ENCODE measurements at places on chromosomes 4 and X.

DNA sequence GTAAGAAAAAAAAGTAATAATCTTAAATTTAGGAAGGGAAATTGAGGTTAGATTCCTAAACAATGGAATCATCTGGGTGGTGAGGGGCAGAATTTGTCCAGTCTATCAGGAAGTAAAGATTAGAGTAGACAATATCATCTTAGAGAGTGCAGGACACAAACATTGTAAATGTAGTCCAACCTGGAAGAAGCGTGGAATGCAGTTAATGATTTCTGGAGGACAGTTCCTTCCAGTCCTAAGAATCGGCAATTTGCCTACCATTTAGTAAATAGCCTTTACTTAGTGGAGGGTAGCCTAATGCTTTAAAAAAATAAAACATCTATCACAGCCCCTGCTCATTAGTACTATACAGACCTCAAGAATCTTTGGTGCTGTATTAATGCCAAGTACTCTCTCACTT, 147.5 kb upstream of the TTC29 start:
- DNase-seq = no peak

DNA sequence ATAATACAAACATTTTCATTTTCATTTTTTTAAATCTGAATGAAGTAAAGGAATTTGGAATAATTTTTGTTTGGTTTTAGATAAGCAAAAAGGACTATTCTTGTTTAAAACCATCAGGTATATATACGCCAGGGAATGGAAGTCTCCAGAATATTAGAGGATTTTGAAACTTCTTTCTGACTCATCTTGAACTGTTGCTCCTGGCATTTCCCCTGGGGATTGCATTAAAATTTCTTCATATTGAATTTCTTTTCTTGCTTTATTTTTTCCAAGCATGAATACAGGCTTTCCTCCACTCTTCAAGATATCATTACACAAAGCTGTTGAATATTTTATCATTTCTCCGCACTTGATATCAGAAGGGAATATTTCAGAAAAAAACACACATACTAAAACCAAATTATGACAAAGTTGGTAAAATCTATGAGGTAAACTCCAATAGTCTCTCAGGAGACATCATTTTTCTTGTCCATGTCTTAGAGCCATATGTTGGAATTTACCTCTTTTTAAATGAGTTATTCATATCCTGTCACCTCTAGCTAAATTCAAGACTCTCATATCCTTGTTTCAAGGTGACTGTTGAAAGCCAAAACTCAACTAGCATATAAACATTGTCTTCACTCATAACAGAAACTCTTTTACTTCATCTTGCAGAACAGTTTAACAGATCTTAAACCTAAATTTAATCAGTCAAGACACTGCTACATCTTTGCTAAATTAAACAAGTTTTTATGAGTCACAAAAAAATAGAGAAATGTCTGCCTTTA, 20.7 kb upstream of the CSN1S1 start:
- no peak for DNase-seq

GRCh38 chrX:42686706-42687105, 91.3 kb downstream of the PPP1R2C start:
- no peak for DNase-seq

- DNase-seq = no peak
These were observed 10.2 kb upstream of the KCNE5 start for GRCh38 chrX:109635146-109635545.

GRCh38 chrX:19579485-19579884, 64.2 kb upstream of the MAP3K15 start:
- no peak for DNase-seq

GRCh38 chr4:140042634-140043033, 111.3 kb downstream of the MAML3 start:
- DNase-seq = no peak

DNA sequence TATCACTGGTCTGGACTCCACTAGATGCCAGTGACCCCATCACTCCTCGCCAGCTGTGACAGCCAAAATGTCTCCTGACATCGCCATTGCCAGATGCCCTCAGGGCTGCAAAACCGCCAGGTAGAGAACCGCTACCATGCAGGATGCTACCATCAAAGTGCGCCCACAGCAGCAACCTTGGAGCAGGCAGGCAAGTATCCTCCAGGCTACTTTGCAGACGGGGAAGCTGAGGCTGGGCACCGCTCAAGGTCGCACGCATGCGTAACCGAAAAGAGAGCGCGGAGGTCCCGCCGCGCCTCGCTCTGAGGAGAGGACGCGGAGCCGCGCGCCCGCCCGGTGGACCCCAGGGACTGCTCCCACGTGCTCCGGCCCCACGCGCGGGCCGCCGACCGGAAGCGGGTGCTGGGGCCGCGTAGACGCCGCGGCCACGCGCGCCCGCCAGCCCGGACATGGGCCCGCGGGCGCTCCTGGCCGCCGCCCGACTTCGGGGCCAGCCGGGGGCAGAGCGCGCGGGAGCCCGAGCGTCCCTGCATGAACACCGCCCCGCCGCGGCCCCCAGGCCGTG, at the start of gene STS:
STS (plus strand) TSS at position 300 of the 565 bp plus-strand sequence. CDS start 105,488 bp downstream, outside the sequence.
- peak; percentile 37 for DNase-seq

- DNase-seq = no peak
These were observed 69.0 kb downstream of the STAG2 start for GRCh38 chrX:124030520-124030919.

DNA sequence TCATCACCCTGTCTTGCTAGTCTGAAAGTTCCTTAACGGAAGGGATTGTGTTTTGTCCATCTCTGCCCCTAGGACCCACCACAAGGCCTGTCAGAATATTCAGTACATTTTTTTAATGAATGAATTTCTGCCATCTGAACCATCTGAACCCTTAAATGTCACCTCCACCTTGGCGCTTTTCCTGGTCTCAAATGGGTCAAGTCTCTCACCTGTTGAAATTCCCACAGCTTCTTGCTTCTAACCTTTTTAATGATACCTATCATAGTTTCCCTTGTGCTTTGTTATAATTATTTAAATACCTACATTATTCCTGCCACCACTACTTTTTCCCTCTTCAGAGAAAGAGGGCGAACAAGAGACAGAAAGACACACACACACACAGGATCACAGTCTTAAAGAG, 48.0 kb downstream of the SHROOM4 start:
- DNase-seq = no peak

DNA sequence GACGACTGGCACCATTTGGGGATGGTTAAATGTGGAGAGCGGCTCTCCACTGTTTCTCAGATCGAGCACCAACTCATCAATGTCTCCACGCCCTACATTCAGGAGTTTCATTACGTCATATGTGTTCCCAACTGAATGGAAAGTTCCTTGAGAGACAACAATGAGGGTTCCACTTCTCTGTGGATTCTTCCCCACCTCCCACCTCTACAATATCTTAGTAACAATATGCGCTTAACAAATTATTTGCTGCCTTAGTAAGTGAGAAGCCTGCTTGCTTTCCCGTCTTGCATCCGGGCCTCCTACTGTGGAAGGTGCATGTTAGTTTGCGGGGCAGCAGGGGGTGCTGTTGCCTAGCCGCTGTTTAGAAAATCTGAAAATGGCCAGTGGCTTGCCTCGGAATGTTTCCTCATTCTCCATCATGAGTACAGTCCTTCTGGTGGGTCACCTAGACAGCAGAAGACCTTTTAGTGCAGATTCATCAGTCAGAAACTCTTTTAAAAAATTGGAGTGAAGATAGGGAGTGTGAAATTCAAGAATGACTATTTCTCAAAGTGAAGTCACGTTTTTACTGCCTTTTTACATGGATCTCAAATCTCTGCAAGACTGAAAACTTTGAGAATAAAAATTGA, 55.7 kb downstream of the PHOX2B start:
- no peak for DNase-seq

GRCh38 chr4:141101511-141101910, 31.8 kb downstream of the RNF150 start:
- no peak for DNase-seq

- DNase-seq = no peak
These were observed 312.7 kb downstream of the SPRY1 start for GRCh38 chr4:123709336-123709735.

GRCh38 chr4:162793571-162793970, 373.1 kb downstream of the NAF1 start:
- DNase-seq = no peak

GRCh38 chr4:90443231-90443630, 316.0 kb downstream of the CCSER1 start:
- no peak for DNase-seq

DNA sequence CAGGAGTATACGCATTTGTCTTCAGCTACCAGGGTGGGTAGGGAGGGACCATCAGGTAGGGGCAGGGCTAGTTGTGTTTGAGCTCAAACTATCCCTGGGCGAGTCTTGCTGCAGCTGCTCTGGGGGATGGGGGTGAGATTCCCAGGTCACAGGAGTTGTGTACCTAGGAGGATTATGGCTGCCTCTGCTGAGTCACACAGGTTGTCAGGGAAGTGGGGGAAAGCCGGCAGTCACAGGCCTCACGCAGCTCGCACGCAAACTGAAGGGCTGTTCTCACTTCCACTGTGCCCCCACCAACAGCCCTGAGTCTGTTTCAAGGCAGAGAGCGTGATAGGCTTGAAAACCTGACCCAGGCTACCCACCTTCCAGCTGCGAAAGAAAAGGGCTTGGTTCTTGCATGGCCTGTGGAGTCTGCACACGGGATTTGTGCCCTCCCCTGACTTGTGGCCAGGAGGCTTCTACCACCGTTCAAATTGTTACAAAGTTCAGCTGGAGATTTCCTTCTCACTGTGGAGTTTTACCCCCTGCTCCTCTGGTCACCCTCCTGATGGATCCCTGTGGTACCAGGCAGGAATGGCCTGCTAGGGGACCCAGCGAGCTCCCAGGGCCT, 63.8 kb downstream of the ARFIP1 start:
- DNase-seq = no peak

DNA sequence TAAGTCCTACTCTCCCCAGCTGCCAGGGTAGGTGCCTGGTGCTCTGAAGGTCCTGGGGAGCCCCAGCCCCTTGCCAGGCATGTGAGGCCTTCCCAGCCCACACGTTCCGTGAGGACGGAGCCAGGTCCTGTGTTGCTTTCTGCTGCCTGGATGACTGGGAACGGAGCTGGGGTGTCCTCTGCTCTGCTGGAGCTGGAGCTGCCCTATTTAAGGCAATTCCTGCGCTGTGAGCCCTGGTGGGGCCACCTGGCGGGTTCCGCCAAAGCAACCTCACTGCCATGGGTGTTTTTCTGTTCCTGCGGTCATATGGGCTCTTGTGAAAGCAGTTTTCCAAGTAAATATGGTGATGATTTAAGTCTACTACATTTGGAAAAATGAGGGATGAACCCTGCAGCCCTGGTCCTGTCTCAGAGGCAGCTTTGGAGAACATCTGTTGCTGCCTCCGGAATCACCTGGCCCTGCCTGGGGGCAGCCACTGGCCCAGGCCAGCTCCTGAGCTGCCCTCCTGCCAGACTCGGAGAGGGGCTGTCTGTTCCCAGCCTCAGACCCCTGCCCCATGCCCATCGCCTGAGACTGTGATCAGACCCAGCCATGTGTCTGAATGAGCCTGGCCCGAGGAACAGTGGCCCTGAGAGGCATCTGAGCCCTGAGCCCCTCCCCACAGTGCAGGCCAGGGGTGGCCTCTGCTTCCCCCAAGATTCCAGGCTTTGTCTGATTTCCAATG, 33.2 kb downstream of the FGFRL1 start:
- no peak for DNase-seq

- no peak for DNase-seq
These were observed 53.0 kb upstream of the SORCS2 start for GRCh38 chr4:7139167-7139982.

GRCh38 chr4:87058356-87059073, 123.7 kb downstream of the AFF1 start:
- no peak for DNase-seq

DNA sequence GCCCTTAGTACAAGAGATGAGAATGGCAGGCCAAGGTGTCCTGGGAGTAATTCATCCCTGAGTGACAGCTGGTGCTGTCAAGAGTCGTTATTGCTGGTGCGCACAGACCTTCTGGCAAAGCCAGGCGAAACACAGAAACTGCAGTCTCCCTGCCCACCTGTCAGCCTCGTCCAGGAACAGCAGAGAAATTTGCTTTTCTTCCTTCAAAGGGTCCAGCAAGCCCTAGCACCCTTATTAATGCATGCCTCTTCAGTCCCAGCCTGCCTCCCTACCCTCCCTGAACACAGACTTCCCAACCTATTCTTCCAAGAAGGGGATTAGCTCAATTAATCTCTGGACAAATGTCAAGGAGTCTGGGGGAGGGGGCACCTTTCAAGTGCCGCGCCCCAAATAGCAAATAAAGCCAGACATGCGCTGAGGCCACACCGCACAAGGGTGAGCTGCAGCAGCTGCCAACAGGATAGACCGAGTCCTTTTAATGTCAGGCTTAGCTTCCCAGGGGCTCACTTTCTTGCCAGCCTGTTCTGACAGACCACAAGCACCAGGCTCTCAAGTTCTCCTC, 250.7 kb upstream of the RASGEF1B start:
- no peak for DNase-seq

DNA sequence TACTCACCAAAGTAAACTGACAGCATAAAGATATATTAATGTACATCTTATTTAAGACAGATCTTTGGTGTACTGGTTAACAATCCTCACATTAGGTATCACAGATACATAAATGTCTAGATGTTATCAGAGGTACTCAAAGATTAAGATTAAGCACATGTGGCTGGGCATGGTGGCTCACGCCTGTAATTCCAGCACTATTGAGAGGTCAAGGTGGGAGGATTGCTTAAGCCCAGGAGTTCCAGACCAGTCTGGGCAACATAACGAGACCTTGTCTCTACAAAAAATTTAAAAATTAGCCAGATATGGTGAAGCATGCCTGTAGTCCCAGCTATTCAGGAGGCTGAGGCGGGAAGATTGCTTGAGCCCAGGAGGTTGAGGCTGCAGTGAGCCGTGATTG, 145.7 kb upstream of the SH3RF1 start:
- DNase-seq = no peak

- no peak for DNase-seq
These were observed 127.6 kb upstream of the RBPJ start for GRCh38 chr4:26192899-26193869.

DNA sequence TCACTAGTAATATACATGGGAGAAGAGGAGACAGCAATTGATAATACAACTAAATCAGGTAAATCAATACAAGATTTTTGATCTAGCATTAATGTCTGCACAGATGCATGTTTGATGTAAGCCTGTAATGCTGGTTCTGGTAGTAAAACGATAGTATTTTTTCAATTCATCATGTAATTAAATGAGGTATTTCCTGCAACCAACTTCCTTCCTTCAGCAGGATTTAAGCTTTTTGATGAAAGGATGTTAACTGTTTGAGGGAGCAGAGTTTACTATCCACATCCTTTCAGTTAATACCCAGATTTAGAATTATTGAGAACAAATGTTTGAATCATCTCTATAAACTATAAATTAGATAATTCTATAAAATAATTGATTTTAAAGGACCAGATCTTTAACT, 31.4 kb upstream of the NFKB1 start:
- no peak for DNase-seq

DNA sequence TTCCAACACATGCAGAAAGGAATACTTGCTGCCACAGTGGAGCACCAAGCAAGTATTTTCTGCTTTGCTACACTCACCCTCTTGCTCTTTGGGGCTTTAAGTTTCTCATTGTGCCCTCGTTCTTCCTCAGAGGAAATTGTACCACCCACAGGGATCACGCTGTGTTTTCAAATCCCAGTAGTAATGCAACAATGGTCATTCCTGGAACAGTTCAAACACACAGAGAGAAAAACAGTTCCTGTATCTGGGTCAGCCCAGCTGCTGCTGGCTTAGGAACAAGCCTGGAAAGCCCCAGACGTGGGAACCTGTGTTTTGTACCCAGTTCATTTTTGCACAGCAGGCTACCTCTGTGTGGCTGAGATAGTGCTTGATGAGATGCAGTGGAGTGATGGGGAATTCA, 907.8 kb downstream of the STPG2 start:
- DNase-seq = no peak

GRCh38 chrX:150099316-150099715, 161.0 kb upstream of the EOLA2 start:
- no peak for DNase-seq

- no peak for DNase-seq
These were observed 22.8 kb downstream of the PACRGL start for GRCh38 chr4:20723019-20723418.

Data from NCI-H1930 (cell line).